NCI-H1092 (cell line): ENCODE measurements at places on chromosomes 5 and 9.

GRCh38 chr9:31774571-31774970 lies 609.9 kb upstream of the ACO1 start:
- DNase-seq, result no peak

DNA sequence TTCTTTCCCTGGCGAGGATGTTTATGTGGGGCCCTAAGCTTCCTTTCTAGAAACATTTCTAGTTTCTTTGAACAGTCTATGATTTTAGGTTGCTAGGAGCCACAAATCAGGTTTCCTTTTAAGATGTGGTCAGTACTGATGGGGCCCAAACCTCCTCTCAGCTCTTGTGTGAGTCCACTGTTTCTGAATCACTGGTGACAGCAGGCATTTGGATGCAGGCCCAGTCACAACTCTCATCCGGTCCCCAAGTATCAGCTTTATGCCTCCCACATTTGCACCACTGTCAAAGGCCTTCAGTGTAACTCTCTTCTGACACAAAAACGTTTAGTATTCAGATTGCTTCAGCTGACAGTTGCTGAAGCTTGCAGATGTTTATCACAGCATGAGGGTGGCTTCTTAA lies 7.8 kb downstream of the DMRT2 start:
- DNase-seq, result no peak

DNA sequence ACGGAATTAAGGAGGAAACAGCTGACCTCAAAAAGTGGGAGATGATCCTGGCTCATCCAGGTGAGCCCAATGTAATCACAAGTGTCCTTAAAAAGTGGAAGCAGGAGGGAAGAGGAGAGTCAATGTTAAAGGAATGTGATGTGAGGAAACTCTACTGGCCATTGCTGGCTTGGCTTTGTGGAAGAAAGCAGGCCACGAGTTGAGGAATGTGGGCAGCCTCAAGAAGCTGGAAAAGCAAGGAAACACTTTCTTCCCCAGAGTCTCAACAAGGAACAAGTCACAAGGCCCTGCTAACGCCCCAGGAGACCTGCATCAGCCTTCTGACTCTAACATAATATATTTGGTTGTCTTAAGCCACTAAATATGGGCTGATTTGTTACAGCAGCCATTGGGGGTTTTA lies 252.8 kb downstream of the PSAT1 start:
- DNase-seq, result no peak

GRCh38 chr5:1205255-1206180 lies 4.1 kb downstream of the SLC6A19 start:
- no peak for DNase-seq

DNA sequence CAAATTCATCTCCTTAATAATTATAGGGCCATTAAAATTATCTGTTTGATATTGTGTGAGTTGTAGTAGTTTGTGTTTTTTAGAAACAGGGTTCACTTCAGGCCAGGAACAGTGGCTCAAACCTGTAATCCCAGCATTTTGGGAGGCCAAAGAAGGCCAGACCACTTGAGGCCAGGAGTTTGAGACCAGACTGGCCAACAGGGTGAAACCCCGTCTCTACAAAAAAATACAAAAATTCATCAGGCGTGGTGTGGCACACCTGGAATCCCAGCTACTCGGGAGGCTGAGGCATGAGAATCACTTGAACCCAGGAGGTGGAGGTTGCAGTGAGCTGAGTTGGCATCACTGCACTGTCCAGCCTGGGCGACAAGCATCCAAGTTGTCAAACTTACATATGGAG lies 57.0 kb downstream of the IARS1 start:
- DNase-seq, result no peak

DNA sequence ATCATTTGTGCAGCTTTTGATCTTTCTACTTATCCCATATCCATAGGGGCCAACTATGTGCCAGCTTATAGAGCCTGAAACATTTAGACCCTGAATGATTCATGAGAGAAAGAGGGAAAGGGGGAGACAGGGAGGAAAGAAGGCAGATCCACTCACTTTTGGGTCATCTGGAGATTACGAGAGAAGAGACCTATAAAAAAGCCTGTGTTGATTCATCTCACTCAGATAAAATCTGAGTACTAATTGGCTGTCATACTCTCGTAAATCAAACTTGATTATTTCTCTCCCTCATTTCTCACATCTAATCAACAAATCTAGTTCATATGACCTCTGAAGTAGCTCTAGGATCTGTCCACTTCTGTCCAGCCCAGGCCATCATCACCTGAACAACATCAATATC lies 137.1 kb downstream of the ARL15 start:
- DNase-seq, result no peak

DNA sequence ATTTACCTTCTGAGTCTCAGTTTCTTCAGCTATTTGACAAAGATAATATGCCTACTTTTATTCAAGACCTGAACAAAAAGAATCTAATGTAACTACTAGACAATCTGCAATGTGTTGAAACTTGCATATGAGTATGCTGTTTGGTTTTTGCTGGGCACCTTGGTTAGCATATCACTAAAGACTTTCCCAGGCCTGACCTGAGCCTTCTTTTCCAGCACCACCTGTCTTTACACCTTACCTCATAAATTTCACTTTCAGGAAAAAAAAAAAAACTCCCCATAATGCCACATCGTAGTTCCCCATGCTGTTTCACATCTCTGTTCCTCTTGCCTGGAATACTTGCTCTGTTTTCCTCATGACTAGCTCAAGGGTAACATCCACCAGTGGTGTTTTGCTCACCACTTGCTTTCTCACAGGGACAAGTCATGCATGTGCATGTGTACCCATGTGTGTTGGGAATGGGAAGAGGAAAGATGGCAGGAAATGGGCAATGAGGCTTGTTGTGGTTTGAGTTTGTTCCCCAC lies 45.6 kb upstream of the TLE4 start:
- DNase-seq, result no peak

GRCh38 chr9:93665637-93666438 lies 89.5 kb downstream of the PHF2 start:
- no peak for DNase-seq

DNA sequence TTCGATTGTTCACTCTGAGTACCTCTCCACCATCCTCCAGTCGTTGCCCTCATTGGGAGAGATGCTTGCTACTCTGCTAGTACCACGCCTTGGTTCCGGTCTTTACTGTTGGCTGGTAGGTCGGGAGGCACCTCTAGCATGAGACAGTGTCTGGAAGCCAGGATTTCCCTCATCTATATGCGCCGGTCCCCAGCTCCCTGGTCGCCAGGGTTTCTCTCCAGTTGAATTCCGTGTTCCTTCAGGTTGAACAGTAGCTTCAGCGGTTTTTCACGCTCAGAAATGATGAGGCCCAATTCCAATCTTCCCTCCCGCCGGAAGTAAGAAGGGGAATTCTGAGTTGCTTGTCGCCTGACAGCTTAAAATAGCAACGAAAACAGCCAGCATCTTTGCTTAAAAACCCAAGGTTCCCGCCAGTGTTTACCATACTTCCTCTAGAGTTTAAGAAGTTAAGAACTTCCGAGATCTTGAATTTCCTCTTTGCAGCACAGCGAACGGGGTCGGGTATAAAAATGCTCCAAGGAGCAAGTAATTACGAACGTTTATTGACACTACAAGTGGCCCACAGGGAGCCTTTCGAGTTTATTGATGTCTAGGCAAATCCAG lies 1.3 kb upstream of the ST8SIA4 start:
- no peak for DNase-seq

- no peak for DNase-seq
These were observed 146.4 kb downstream of the PALM2AKAP2 start for GRCh38 chr9:109926421-109926869.

- DNase-seq, result no peak
These were observed 194.8 kb downstream of the FBXL7 start for GRCh38 chr5:15694696-15695214.

DNA sequence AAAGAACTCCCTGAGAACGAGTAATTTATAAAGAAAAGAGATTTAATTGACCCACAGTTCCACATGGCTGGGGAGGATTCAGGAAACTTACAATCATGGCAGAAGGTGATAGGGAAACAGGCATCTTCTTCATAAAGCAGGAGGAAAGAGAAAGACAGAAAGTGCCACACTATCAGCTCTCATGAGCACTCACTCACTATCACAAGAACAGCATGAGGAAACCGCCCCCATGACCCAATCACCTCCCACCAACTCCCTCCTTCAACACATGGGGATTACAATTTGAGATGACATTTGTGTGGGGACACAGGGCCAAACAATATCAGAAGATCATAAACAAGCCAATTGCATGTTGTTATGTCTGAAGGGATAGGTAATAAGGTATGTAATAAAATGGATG lies 935.9 kb upstream of the COX7C start:
- DNase-seq, result no peak
